Suprapubic skin (tissue), 4 donors: ENCODE measurements at places on chromosomes 6 and 20.
A peak's percentile ranks its signal among the peaks of the same experiment; 100 is the strongest.

DNA sequence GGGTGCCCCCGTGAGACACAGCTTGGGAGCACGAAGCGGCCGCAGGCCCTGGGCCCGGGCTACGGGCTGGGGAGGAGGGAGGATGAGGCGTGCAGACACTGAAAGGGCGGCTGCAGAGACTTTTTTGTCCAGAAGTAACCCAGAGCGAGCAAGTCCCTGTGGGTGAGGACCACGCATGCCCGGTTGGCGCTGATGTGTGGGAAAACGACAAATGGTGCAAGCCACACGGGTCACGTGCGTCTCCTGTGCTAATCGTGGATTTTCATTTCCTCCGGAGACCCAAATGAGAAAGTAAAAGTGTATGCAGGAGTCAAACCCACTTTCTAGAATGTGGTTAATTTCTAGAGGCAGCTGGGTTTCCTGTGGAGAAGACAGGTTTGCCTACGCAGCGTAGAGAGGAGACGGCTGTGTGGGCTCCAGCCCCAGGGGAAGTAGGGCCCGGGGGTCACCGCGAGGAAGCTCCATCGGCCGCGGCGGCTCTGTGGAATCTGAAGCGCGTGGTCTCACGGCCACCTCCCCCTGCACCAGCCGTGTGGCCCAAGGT, 19.0 kb downstream of the DLL1 start:
- peak overlapping the region; percentile 17 for H3K4me3 ChIP-seq
- H3K36me3 ChIP-seq: no peaks in the 10 kb centered on the region
- no peak for DNase-seq
- no peaks in the 10 kb centered on the region for H3K4me1 ChIP-seq
- peaks cover 10% of the 10 kb centered on the region for H3K27me3 ChIP-seq

DNA sequence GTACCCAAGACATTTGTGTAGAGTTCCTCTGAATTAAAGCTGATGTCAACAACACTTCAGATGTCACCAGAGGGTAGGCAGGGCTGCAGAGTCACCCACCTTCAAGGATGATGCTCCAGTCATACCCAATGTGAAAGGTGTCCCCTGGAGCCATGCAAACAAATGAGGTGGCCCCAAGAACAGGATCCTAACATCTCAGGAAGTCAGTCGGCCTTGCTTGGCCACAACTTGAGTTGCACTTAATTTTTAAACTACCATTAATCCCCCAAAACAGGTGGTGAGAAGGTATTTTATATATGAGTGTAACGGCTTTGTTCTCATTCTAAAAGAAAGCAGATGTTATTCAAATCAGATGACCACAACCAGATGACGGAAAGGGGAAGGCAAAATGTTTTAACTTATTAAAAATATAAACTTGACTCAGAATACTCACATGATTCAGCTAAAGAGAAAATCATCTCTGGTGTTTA, 21.1 kb upstream of the SERPINB1 start:
- no peak for DNase-seq
- H3K4me3 ChIP-seq: no peak overlapping the region
- no peaks in the 10 kb centered on the region for H3K36me3 ChIP-seq

DNA sequence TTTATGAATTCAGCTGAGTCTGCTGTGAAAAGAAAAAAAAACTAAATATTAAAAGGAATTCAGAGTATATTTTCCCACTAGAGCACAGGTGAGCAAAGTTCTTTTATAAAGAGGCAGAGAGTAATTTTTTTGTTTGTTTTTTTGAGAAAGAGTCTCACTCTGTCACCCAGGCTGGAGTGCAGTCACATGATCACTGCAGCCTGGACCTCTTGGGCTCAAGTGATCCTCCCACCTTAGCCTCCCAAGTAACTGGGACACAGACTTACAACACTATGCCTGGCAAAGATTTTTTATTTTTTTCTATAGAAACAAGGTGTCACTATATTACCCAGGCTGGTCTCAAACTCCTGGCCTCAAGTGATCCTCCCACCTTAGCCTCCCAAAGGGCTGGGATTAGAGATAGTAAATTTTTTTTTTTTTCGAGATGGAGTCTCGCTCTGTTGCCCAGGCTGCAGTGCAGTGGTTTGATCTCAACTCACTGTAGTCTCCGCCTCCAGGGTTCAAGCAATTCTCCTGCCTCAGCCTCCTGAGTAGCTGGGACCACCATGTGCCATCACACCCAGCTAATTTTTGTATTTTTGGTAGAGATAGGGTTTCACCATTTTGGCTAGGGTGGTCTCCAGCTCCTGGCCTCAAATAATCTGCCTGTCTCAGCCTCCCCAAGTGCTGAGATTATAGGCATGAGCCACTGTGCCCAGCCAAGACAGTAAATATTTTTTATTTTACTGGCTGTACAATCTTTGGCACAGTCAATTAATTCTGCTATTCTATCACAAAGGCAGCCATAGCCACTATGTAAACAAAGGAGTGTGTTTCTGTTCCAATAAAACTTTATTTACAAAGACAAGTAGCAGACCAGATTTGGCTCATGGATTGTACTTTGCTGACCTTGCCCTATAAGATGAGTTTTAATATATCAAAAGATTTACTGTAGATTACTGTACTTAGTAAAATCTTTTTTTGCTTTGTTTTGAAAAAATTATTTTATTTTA, 14.5 kb upstream of the B4GALT5 start:
- peaks cover 4% of the 10 kb centered on the region for H3K4me1 ChIP-seq
- DNase-seq: no peak
- H3K27ac ChIP-seq: no peak overlapping the region
- H3K4me3 ChIP-seq: no peak overlapping the region

- peak overlapping the region; percentile 70 for H3K4me3 ChIP-seq
- peak; percentile 60 for DNase-seq
- no peaks in the 10 kb centered on the region for H3K27me3 ChIP-seq
- H3K4me1 ChIP-seq: peaks cover 48% of the 10 kb centered on the region
- H3K27ac ChIP-seq: peak overlapping the region; percentile 94
These were observed 868 bp downstream of the SRSF3 start for GRCh38 chr6:36594816-36595643.

- H3K4me1 ChIP-seq: no peaks in the 10 kb centered on the region
- no peak overlapping the region for H3K27ac ChIP-seq
- no peaks in the 10 kb centered on the region for H3K27me3 ChIP-seq
- H3K4me3 ChIP-seq: no peak overlapping the region
These were observed 174.9 kb upstream of the PRND start for GRCh38 chr20:4546786-4547185.

GRCh38 chr6:32952817-32953739, at the start of gene HLA-DMA:
HLA-DMA (minus strand) TSS chr6:32953097; CDS start chr6:32953036, 61 bp downstream.
- peaks cover 22% of the 10 kb centered on the region for H3K4me1 ChIP-seq
- H3K27me3 ChIP-seq: no peaks in the 10 kb centered on the region
- peak; percentile 90 for DNase-seq
- peak within 1 kb of the TSS; percentile 42 for H3K4me3 ChIP-seq
- peak within 1 kb of the TSS; percentile 48 for H3K27ac ChIP-seq

- peak; percentile 93 for DNase-seq
- peak within 1 kb of the TSS; percentile 90 for H3K27ac ChIP-seq
- peaks cover 30% of the 10 kb centered on the region for H3K4me1 ChIP-seq
- H3K36me3 ChIP-seq: no peaks in the 10 kb centered on the region
These were observed at the start of gene ZNF341 for GRCh38 chr20:33731693-33732165. ZNF341 (plus strand) TSS chr20:33731996; CDS start chr20:33732022, 26 bp downstream.

- H3K4me1 ChIP-seq: no peaks in the 10 kb centered on the region
- no peak overlapping the region for H3K27ac ChIP-seq
- no peaks in the 10 kb centered on the region for H3K27me3 ChIP-seq
- no peak for DNase-seq
- no peak overlapping the region for H3K4me3 ChIP-seq
These were observed 13.1 kb downstream of the FUCA2 start for GRCh38 chr6:143498428-143498827.

DNA sequence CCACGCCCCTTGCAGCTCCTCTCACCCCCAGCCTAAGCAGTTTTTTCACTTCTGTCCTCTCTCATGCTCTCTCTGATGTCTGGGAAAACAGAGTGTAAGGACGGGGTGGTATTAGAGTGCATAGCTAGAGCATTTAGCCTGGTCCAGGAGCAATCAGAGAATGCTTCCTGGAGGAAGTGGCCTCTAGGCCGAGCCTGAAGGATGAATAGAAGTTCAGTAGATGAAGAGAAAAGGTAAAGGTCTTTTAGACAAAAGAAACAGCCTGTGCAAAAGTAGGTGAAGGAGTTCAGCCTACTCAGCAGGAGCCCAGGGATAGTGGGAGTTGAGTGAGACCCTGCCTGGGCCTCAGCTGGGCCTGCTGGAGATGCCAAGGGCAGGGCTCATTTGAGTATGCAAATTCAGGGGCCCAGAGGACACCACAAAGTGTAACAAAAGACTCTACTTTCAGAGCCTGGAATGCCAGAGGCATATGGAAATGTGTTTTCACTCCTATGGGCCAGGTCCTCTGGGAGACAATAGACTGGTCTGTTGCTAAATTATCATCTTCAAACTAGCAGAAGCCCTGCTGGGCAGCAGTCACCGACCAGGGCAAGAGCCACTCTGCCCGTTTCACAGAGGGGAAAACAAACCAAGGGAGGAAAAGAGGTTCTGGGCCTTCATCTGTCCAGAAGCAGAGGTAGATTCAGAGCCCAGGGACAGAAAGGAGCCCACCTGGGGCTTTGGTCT, 19.7 kb upstream of the TM9SF4 start:
- no peak overlapping the region for H3K4me3 ChIP-seq
- H3K36me3 ChIP-seq: no peaks in the 10 kb centered on the region
- H3K27me3 ChIP-seq: no peaks in the 10 kb centered on the region
- no peak overlapping the region for H3K27ac ChIP-seq

DNA sequence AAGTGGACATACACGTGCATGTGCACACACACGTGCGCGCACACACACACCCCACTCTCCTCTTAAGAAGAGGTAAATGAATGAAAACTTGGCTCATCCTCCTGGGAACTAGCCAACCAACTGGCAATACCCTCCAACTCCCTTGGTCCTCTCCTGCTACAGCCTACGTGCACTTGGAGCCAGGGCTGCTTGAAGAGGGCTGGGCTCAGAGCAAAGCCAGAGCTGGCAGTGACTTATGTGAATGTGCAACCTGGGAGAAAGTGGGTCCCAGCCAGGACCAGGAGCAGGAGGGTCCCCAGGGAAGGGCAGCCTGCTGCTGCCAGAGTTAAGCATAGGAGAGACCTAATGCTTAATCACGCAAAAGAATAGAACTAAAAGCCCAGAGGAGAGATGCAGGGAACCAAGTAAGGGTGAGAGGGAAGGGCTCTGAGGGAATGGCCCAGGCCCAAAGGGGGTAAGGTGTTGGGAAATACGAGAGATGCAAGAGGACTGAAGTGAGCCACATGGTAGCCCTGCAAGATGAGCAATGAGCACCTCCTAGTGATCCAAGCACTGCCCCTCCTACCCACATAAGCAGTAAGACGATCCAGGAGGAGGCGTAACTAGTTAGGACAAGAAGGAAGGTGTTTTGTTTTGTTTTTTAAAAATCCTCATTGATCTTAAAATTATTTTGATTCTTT, 24.7 kb downstream of the TRAF3IP2 start:
- no peak for DNase-seq
- H3K4me3 ChIP-seq: no peak overlapping the region
- H3K27me3 ChIP-seq: no peaks in the 10 kb centered on the region
- H3K4me1 ChIP-seq: peaks cover 54% of the 10 kb centered on the region

DNA sequence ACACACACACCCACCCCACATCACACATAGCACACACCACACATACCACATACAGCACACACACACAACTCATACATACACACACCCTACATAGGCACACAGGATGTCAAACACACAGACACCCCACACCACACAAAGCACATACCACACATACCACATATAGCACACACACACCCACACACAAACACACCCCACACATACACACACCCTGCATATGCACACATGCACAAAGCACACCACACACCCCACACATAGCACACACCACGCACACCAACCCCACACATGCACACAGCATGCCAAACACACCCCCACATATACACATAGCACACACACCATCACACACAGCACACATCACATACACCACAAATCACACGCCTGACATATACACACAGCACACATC, 79.1 kb downstream of the RAMACL start:
- no peak overlapping the region for H3K27ac ChIP-seq
- H3K27me3 ChIP-seq: no peaks in the 10 kb centered on the region
- DNase-seq: no peak
- peaks cover 45% of the 10 kb centered on the region for H3K36me3 ChIP-seq
- no peaks in the 10 kb centered on the region for H3K4me1 ChIP-seq

- H3K27me3 ChIP-seq: peaks cover 18% of the 10 kb centered on the region
- H3K4me1 ChIP-seq: no peaks in the 10 kb centered on the region
- no peak overlapping the region for H3K27ac ChIP-seq
- no peak overlapping the region for H3K4me3 ChIP-seq
These were observed 16.9 kb downstream of the CCR6 start for GRCh38 chr6:167139761-167140160.

- no peaks in the 10 kb centered on the region for H3K27me3 ChIP-seq
- no peaks in the 10 kb centered on the region for H3K36me3 ChIP-seq
- DNase-seq: no peak
- no peak overlapping the region for H3K4me3 ChIP-seq
- no peak overlapping the region for H3K27ac ChIP-seq
These were observed 128.4 kb upstream of the ADGRF1 start for GRCh38 chr6:47170617-47170947.

DNA sequence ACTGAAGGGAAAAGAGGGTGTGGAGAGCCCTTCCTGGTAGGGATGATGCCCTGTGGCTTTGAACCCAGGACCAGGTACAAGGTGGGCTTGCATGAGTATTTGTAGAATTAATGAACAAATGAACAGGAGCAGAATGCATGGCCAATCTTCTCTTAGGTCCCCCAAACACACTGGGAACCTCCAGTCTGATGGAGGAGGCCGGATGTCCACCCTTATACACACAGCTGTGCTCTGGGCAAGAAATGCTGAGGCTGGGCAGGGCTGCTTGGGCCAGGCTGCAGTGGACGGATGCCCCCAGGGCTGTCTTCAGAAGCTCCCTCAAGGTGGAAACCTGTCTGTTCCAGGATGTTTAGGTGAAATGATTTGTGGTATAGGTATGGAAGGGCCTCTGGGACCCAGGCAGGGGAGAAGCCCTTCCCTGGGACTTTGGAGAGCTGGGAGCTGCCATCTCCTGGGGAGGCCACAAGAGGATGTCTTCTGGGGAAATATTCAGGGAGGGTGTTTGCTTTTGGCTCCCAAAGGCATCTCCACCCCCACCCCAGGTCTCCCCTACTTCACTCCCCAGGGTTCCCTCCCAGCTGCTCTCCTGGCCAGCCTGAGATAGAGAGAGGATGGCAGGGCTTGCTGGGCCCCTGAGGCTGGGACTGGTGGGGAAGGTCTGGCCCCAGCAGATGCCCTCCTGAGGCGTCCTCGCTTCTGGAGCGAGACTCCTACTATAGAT, 23.3 kb downstream of the VEGFA start:
- DNase-seq: no peak
- H3K36me3 ChIP-seq: no peaks in the 10 kb centered on the region
- H3K4me1 ChIP-seq: peaks cover under 1% of the 10 kb centered on the region
- H3K4me3 ChIP-seq: no peak overlapping the region

GRCh38 chr6:5314191-5314865, 53.0 kb downstream of the FARS2 start:
- no peaks in the 10 kb centered on the region for H3K36me3 ChIP-seq
- H3K27me3 ChIP-seq: no peaks in the 10 kb centered on the region
- no peak overlapping the region for H3K27ac ChIP-seq
- no peak overlapping the region for H3K4me3 ChIP-seq

DNA sequence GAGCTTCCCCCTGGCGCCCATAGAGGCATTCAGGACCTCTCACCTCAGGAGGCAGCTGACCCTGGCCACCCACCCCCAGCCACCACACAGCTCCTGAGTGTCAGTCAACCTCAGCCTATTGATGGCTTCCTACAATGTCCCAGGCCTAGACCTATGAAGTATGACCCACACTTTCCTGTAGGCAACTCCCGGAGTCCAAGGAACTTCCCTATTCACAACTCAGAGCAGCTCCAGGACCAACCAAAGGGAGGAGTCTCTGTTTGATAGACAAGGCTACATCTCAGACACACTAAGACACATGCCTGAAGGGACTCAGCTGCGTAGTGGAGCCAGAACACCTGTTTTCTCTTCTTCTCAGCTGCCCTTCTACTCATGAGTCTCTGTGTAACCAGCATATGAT, 169.1 kb downstream of the MAFB start:
- DNase-seq: no peak
- peaks cover 4% of the 10 kb centered on the region for H3K4me1 ChIP-seq
- H3K36me3 ChIP-seq: no peaks in the 10 kb centered on the region
- no peaks in the 10 kb centered on the region for H3K27me3 ChIP-seq
